ENCODE measurements at places on chromosomes 13 and 19.

GRCh38 chr19:16088351-16089009, 12.2 kb downstream of the TPM4 start:
- no peak for DNase-seq

DNA sequence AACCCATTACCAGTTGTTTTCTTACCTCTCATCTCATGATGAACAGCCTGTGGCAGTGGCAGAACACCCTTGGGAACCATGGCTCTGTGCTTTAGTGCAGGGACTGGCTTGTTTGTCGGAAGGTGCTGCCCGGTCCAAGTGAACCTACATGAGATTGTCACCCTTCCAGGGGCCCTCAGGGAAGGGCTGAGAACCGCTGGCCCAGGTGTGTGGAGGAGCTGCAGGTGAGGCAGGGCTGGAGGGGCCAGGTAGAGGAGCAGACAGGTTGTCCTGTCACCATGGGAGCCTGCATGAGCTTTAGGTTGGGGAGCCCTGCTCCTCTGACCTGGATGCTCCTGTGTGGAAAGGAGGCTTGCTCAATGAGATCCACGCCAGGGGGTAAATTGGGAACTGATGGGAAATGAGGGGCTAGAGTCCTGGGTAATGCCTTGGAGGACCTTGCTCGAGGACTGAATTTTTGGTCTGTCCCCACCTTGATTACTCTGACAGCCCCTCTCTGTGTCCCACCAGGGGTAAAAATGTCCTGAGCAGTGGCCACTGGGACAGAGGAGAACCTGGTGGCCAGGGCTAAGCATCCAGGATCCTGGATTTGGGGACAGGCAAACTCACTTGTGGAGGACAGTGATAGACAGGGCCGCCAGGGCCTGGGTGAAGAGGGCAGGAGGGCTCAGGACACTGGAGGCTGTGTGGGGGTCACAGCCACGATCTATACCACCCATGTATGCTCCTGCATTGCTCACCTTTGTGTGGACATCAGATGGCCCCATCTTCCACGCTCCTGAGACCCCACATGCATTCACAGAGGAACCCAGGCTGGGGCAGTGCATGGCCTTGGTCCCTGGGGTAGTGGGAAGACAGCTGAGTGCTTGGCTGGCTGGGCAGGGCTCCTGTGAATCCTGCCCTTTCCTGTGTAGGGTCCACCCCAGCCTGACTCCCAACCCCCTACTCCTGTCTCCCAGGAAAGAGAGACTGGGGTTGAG, 24.1 kb upstream of the CEACAM1 start:
- DNase-seq, result no peak

DNA sequence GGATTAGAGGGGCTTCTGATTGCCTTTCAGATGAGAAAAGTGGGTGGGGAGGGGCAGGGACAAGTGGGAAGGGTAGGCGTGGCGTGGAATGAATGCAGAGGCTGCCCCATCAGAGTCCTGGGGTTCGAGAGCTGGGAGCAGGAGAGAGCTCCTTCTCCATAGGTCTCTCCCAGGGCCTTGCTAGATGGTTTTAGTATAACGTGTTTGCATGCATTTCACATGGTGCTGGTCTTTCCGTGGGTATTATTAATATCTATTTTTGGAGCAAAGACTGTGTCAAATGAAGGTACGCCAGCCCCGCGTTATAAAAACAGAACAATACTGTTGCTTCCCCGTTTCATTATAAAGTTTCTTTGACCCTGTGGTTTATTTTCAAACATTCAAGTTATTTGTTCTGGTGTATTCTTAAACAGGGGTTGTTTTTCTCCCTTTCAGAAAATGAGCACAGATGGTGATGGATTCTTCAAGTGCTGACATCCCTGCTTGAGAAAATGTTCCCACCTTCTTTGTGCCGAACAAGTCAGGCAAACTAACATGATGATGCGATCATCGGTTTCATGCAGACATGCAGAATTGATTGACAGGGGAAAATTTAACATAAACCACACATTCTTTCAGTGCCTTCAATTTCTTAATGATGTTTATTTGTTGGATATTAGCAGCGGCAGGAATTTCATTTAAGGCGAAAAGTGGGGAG, 62.1 kb upstream of the ZNF536 start:
- DNase-seq, result no peak

- peak; percentile 78 for DNase-seq
Measured at GRCh38 chr19:3987619-3988371, 2.5 kb upstream of the EEF2 start.

DNA sequence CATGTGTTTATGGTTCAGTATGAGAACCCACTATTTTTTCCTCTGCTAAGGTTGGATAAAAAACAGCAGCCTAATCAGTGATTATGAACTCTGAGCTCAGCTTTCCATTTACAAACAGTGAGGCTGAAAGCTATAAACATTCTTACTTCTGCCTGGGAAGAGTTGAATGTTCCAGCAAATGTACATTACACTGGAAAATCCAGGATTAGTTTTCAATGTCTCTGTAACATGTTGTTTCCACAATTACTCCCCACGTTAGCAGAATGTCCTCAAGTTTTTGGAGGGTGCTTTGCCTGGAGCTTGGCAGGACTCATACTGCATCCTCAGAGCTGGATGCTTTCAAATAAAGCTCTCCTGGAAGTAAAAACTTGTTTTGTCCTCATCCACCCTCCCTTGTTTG, 150.4 kb downstream of the POSTN start:
- DNase-seq, result no peak

DNA sequence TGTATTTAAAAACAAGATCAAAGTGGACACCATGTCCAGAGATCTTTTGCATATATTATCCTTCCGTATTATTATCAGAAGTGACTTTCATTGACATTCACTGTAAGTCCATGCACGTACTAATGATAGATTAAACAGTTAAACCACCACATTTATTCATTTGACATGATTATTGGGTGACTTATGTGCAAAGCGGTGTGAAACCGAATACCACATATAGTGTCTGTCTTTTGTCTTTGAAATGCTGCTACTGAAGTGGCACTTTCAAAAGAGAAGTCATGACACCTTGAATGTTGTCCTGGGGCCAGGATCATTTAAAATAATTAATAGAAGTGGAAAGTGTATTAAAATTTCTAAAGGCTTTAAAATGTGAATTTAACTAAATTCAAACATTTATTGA, 100.1 kb downstream of the ERCC5 start:
- no peak for DNase-seq

DNA sequence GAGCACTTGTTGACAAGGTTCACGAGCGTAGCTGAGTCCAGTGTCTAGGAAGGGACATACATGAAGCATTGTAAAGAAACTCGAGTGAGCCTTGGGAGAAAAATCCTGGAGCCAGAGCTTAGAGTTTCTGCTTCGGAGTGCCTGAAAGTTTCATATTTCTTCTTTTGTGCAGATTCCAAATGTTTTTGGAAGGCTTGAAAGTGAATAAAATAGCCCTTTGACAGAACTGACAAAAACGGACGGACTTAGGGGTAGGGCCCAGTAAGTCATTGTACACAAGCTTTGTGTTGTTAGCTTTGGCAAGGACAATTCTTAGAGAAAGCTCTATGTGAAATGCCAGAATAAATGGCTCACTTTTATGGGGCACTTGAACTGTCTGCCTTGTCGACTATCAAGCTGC, 2.8 kb downstream of the RNF113B start:
- DNase-seq, result no peak

Measured in stimulated activated CD8-positive, alpha-beta memory T cell treated with anti-CD3 and anti-CD28 coated beads, Interleukin-4, amount 100 ng/mL, for 4 hours (primary cell).